Progenitor cell of endocrine pancreas (in vitro differentiated cells): ENCODE measurements at places on chromosomes 6 and 20. TPM values are rescaled to one million over a fixed set of nuclear protein-coding genes. Genes with fewer than 3 reads are reported as not detected.

DNA sequence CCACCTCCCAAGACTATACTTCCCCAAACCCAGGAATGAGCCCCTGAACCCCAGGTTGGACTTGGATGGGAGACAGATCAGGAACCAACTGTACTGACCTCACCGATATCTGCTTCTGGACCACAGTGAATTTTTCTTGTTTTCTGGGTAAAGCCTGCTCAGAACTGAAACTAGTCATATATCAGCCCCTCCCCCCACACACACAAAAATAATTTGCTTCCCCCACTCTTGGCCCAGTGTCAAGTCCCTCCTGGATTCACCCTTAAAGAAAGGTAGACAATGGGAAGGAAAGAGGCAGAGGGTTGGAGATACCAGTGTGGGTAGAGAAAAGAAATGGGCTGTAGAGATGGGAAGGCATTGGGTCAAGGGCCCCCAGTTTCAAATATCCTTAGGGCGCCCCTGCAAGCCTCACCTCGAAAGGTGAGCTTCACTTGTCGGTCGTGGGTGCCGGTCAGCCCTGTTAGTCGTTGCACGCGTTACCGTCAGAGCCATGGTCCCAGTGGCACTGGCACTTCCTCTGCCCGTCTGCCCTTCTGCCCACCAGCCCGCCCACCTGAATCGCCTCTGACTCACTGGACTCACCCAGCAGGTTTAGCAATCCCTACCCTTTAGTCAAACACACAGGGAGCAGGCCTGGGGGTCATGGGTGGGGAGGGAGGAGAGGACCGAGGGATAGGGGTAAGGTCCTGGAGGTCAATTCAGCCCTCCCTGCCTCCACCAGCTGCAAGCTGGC, 8.5 kb upstream of the SPAG4 start:
- no peaks in the 10 kb centered on the region for H3K36me3 ChIP-seq
- no peak overlapping the region for H3K27ac ChIP-seq
- no peak for DNase-seq
- H3K4me3 ChIP-seq: no peak overlapping the region
- H3K4me1 ChIP-seq: no peaks in the 10 kb centered on the region
- peaks cover 34% of the 10 kb centered on the region for H3K27me3 ChIP-seq

DNA sequence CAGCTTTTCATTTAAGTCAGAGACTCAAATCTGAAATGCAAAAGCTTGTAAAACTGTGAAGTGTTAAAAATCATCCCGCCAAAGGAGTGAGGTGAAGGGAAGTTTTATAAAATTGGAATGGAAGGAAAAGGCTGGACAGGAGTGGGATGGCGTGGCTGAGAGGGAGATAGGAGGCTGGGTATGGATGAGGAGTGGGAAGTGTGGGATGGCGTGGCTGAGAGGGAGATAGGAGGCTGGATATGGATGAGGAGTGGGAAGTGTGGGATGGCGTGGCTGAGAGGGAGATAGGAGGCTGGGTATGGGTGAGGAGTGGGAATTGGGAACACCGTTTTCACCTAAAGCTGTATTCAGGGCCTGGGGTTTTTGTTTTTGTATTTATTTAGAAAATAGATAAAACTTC, 59.4 kb upstream of the NKX2-2 start:
- H3K27me3 ChIP-seq: peaks cover 78% of the 10 kb centered on the region
- DNase-seq: no peak
- H3K36me3 ChIP-seq: no peaks in the 10 kb centered on the region
- H3K4me1 ChIP-seq: no peaks in the 10 kb centered on the region
- H3K27ac ChIP-seq: no peak overlapping the region
- H3K4me3 ChIP-seq: no peak overlapping the region

DNA sequence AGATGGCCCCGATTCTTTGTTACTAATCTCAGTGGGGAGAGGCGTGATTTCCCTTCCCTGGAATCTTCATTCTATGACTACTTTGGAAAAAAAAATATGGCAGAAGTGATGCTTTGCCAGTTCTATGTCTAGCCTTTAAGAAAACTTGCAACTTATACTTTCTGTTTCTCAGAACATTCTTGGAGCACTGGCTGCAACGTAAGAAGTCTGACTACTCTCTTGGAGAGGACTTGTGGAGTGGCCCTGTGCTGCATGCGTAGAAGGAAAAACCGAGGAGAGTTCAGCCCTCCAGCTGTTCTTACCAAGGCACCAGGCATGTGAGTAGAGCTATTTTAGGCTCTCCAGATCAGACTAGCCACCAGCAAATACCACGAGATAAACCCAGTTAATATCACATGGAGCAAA, 77.6 kb upstream of the STXBP5 start:
- H3K27me3 ChIP-seq: no peaks in the 10 kb centered on the region
- no peaks in the 10 kb centered on the region for H3K36me3 ChIP-seq
- H3K4me3 ChIP-seq: no peak overlapping the region
- H3K4me1 ChIP-seq: peaks cover under 1% of the 10 kb centered on the region
- H3K27ac ChIP-seq: no peak overlapping the region
- DNase-seq: no peak

The UBE3D gene
- 15.5 and 18.6 TPM in 2 replicates for total RNA-seq

GRCh38 chr20:57663241-57663640, 43.0 kb upstream of the ZBP1 start:
- H3K27me3 ChIP-seq: no peaks in the 10 kb centered on the region
- H3K27ac ChIP-seq: no peak overlapping the region
- DNase-seq: no peak
- no peak overlapping the region for H3K4me3 ChIP-seq
- no peaks in the 10 kb centered on the region for H3K36me3 ChIP-seq

The MAFB gene
- 5.9 and 6.1 TPM in 2 replicates for total RNA-seq

The ELOVL2 gene
- 5.6 and 6.0 TPM in 2 replicates for total RNA-seq

GRCh38 chr6:99871641-99872040, 122.4 kb downstream of the MCHR2 start:
- H3K27me3 ChIP-seq: peaks cover 39% of the 10 kb centered on the region
- H3K4me1 ChIP-seq: peaks cover 1% of the 10 kb centered on the region
- no peak for DNase-seq
- H3K36me3 ChIP-seq: no peaks in the 10 kb centered on the region
- no peak overlapping the region for H3K4me3 ChIP-seq
- H3K27ac ChIP-seq: no peak overlapping the region

The KIAA1755 gene
- 0.16 and 0.29 TPM in 2 replicates for total RNA-seq

The SMOC2 gene
- total RNA-seq: 4.8 and 5.9 TPM in 2 replicates

The MYBL2 gene
- 43.3 and 44.4 TPM in 2 replicates for total RNA-seq

DNA sequence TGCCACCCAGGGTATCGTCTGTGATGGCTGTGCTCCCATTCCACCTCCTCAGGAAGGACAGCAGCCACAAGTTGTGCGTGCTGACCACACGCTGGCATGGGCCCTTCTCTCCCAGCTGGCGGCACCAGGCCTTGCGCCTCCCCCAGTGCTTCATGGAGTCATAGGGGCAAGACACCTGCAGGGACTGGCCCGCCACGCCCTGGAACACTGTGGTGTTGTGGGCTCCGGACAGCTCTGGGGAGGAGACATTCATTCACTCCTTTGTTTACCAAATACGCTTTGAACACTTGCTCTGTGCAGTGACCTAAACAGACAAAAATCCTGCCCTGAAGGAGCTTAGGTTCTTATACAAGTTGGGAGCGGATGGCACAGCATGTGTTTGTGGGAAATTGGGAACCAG, 1.5 kb downstream of the TREM2 start:
- no peak overlapping the region for H3K4me3 ChIP-seq
- no peak for DNase-seq
- no peaks in the 10 kb centered on the region for H3K36me3 ChIP-seq
- no peaks in the 10 kb centered on the region for H3K4me1 ChIP-seq

The DDAH2 gene
- 218 and 233 TPM in 2 replicates for total RNA-seq
